ENCODE measurements at places on chromosomes 3 and 15.

- no peak for DNase-seq
Measured at GRCh38 chr3:72261566-72262564, 476.9 kb upstream of the PROK2 start.

GRCh38 chr3:42090973-42091731 lies at the start of gene TRAK1:
Gene TRAK1, plus strand, starts transcription at chr3:42091357. Its CDS starts 113 bp downstream, at chr3:42091470.
- no peak for DNase-seq

GRCh38 chr3:170522201-170522600 lies 63.7 kb downstream of the SLC7A14 start:
- no peak for DNase-seq

DNA sequence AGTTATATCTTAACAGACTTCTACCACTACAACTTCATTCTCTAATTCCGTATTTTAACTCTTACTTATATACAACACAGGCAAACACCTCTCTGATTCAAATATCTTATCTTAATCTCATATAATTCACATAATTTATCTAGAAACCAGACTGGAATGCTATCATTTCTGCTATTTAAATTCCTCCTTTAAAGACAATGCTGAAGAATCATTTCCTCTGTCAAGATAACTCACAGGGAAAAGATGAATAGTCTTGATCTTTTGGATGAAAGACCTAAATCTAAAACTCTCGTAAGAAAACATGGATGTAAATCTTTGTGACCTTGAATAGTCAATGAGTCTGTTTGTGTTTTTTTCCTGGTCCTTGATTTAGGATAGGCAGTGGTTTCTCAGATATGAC lies 135.3 kb upstream of the PLXND1 start:
- DNase-seq: no peak

- DNase-seq: no peak
Measured at GRCh38 chr3:109023656-109024254, 70.1 kb upstream of the GUCA1C start.

Data from activated CD8-positive, alpha-beta memory T cell treated with anti-CD3 and anti-CD28 coated beads for 1 hour (primary cell).